ENCODE measurements at places on chromosomes 5 and 9.

GRCh38 chr5:123036391-123037103 lies at the start of gene PPIC:
Gene PPIC (minus strand): TSS chr5:123036725. CDS start chr5:123036625, 100 bp downstream.
- peak; percentile 77 for DNase-seq

DNA sequence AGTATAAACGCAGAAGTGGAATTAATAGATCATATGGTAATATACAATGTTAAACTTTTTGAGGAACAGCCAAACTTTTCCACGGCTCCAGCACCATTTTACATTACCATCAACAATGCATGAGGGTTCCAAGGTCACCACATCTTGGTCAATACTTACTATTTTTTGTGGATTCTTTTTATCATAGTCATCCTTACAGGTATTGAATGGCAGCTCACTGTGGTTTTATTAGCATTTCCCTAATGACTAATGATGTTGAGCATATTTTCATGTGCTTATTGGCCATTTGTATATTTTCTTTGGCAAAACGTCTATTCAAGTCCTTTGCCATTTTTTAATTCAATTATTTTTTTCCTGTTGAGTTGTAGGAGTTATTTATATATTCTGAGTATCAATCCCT lies 14.1 kb upstream of the RAPGEF6 start:
- DNase-seq = no peak

- DNase-seq = no peak
Measured at GRCh38 chr9:122580360-122580759, 2.8 kb downstream of the OR1L8 start.

DNA sequence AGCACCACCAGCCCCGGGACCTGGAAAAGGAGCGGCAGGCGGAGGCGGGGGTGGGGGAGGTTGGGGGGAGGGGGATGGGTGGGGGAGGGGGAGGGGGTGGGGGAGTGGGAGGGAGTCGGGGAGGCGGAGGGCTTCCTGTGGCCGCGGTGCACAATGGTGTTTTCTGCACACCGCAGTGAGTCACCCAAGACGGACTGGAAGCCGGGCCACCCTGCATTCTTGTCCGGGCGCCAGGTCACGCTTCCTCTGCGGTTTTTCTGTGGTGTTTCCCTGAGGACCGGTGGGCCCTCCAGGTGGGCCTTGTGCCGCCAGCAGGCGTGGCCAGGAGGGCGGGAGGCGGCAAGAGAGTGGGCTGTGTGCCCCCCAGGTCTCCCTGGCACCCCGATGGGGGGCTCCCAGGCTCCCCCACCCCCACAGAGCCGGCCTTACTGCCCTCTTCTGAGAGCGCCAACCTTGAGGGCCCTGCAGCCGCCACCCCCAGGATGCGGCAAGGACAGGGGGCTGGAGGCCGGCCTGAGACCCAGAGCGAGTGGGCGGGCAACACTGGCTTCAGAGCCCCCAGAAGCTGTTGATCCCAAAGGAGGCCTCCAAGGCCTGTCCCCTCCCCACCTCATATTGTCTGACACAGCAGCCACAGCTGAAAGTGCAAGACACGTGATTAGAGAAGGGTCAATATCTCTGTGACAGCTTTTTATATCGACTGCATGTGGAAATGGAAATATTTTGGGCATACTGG lies 11.1 kb downstream of the EXD3 start:
- DNase-seq = no peak

DNA sequence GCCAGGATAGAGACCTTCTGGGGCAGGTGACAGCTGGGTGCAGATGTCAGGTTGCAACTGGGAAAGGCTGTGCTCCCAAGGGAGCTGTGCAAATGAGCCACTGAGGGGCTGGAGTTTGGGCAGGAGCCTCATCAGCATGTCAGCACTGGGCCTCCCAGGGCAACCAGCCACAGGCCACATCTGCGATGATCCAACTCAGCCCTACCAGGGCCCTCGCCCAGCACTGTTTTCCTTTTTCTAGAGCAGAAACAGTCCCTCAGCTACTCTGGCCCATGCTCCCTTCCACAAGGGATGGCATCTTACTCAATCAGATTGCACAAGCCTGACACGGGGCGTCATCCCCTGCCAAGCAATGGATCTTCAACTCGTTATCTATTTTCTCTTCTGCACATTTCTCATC lies 24.8 kb downstream of the NIPAL4 start:
- no peak for DNase-seq

- peak; percentile 13 for DNase-seq
Measured at GRCh38 chr5:67880876-67881275, 334.7 kb upstream of the PIK3R1 start.

GRCh38 chr5:132825834-132826391 lies 4.5 kb downstream of the SHROOM1 start:
- peak; percentile 57 for DNase-seq

DNA sequence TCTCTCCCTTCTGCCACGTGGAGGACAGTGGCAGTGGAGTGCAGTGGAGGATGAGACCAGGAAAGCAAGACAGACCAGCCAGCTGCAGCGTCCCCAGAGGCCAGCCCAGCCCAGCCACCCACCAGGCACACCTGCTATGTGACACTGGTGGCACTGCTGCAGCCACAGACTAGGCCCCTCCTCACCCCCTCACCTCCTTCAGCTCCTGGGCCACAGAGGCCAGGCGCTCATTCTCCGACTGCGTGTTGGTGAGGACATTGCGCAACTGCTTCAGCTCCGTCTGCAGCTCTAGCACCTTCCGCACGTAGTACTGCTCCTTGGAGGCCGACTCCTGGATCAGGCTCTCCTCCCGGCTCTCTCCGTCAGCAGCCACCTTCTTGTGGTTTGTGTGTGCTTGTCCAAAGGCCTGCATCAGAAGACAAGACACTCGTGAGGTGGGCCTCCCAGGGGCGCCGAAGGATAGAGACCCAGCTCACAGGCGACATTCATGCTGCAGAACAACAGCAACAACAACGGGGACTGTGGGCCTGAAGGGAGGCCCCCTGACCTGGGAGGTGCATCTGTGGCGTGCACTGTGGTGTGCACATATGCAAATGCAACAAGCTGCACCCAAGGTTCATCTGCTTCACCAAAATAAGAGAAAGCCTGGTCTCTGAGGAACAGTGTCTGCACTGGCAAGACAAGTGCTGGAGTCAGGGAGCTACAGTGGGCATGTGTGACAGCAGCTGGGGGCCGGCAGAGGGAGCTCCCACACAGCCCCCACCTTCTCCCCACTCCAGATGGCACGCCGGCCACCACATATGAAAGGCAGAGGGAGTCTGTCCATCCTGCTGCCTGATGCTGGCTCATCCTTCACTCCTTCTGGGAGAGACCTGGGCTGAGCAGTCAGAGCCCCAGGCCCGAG lies 35.5 kb downstream of the BICD2 start:
- DNase-seq = peak; percentile 33

- no peak for DNase-seq
Measured at GRCh38 chr5:146877178-146877681, 1.3 kb downstream of the PPP2R2B start.

GRCh38 chr5:172494630-172495505 lies 40.5 kb upstream of the SH3PXD2B start:
- no peak for DNase-seq

DNA sequence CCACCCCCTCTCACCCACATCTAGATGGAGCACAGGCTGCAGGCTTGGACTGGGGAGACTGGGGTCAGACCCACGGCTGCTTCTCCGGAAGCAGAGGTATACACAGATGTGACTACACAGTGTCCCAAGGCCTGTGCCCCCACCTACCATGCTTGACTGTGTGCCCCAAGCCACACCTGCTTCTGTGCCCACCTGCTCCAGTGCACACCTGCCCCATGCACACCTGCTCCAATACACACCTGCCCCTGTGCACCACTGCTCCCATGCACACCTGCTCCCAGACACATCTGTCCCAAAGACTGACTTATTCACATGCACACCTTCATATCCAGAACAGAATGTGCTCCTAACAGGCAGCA lies 5.5 kb upstream of the COL5A1 start:
- DNase-seq = no peak

GRCh38 chr9:79432485-79432884 lies 139.3 kb upstream of the TLE4 start:
- DNase-seq = no peak

All from neural progenitor cell (in vitro differentiated cells).